ENCODE measurements at places on chromosomes 11 and 22.

GRCh38 chr22:19118329-19118880, 3.8 kb downstream of the DGCR2 start:
- no peak for DNase-seq

DNA sequence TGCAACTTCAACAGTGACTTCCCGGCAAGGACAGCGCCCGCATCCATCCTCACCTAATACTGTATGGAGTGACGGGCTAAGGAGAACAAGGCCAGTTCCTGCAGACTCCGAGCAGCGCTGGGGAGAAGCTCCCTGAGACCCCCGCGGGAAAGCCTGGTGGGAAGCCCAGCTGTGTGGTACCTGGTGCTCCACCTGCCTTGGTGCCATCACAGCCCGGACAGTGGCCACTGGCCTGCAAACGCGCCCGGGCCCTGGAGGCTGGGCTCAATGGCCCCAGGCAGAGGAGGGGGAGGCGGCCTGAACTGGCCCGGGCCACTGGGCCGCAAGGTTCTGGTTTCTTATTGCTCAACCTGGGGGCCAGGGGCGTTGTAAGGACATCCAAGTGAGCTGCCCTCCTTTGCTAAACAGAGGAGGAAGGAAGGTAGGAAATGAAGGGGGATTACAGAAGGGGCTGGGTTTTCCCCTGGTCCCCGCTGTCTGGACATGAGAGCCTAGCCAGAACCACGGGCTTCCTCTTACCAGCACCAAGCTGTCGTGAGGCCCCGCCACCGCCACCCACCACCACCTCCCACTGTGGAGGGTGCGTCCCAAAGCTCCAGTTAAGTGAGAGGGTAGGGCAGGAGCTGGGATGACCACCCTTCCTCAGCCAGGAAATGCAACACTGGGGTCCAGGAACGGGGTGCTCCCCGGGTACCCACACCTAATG, 8.5 kb upstream of the CDC42BPG start:
- no peak for DNase-seq

DNA sequence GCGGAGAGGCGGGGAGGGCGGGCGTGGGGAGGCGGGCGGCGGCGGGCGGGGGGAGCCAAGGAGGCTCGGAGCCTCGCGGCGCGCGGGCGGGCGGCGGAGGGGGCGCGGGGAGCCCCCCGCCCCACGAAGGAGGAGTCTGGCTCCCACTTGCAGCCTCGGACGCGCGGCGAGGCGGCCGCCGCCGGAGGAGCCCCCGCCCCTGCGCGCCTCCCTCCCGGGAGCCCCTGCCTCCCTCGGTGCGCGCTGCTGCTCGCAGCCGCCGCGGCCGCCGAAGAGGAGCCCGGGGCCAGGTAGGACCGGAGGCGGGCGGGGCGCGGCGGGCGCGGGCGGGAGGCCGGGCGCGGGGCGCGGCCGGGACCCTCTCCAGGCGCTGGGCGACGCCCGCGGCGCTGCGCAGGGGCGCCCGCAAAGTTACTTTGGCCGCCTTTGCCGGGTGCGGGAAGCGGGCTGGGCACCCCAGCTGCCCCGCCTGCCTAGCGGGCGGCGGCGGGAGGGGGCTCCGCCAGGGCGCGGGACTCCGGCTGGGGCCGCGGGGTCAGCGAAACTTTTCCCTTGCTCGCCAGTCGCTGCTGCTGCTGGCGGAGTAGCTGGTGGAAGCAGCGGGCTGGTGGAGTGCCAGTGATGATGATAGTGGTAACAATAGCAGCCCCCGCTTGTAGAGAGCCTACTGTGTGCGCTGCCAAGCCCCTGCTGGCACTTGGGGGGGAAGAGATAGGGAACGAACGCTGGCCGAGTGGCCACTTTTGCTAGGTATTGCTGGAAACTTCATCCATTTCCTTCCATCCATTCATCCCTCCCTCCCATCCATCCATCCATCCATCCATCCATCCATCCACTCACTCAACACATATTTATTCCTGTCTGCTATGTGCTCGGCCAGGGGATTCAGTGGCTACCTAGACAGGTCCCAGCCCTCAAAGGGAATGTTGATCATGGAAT, at the start of gene MPPED1:
Gene MPPED1 (plus strand): TSS at position 146 of the 939 bp plus-strand sequence. CDS start 12,972 bp downstream, outside the sequence.
- DNase-seq: no peak

- no peak for DNase-seq
Measured at GRCh38 chr11:36711104-36711825, 113.2 kb upstream of the RAG2 start.

- DNase-seq: no peak
Measured at GRCh38 chr11:9922806-9923205, 258.9 kb downstream of the SWAP70 start.

- DNase-seq: no peak
Measured at GRCh38 chr11:65906602-65907001, 6.4 kb upstream of the FOSL1 start.
